ENCODE measurements at places on chromosomes 3 and 15.
A peak's percentile ranks its signal among the peaks of the same experiment; 100 is the strongest.

- no peak for DNase-seq
Observed at GRCh38 chr3:10960255-10960654, 32.3 kb upstream of the SLC6A1 start.

GRCh38 chr3:10986592-10986991, 6.0 kb upstream of the SLC6A1 start:
- DNase-seq: no peak

- no peak for DNase-seq
Observed at GRCh38 chr3:123618768-123619484, 34.1 kb upstream of the HACD2 start.

DNA sequence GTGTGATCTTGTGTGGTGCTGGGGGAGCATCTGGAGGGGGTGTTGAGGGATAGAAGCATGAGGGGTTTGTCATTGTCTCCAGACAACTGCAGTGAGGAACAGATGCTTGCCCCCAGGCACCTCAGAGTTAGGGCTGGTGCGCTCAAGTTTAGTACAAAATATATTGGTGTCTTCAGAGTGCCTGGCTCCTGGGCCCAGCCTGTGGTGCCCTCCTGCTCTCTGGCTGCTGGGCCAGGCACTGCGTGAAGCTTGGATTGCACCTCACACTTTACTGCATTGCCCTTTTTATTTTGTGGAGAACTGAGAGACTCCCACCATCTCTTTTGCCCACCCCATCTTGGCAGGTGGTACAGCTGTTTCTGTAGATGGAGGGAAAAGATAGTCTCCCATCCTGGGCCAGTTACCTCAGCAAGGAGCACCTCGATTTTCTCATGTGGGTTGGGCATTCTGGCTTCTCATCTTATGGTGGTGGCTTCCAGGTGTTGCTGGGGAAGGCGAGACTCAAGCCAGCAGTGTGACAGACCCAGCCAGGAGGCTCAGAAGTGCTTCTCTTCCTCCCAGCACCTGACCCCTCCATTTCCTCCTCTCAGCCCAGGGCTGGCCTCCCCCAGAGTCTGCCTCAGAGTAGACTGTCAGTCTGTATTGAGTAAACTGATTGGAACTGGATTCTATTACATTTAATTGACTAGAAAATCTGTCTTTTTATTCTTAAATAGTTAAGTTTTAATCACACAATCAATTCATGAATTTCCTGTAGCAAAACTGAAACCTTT, 140.5 kb downstream of the DNAJB8 start:
- no peak for DNase-seq

DNA sequence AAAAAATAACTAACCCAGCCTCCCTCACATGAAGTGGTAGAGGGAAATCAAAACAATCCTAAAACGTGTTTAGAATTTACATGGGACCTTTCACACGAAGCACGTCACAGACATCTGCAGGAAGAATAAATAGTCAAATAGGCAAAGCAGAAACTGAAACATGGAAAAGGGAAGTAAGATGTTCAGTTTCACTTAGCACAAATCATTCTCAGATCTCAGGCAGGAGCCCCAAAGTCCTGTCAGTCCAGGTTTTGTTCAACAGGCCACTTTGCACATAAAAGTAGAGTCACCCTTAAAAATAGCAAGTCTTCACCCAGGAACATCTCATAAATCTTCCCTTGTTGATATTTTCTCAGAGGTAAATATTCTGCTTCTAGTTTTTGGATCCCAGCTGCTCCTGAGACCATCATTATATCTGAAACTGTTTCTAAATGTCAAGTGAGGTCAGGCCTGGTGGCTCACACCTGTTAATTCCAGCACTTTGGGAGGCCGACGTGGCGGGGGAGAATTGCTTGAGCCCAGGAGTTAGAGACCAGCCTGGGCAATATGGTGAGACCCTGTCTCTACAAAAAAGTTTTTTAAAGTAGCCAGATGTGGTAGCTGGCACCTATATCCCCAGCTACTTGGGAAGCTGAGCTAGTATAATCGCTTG, 1.9 kb downstream of the RUBCN start:
- no peak for DNase-seq

- no peak for DNase-seq
Observed at GRCh38 chr3:12395349-12396012, 88.8 kb upstream of the TSEN2 start.

GRCh38 chr3:12706504-12707253, 42.8 kb upstream of the RAF1 start:
- DNase-seq: no peak

GRCh38 chr15:51398626-51399025, 57.2 kb downstream of the GLDN start:
- DNase-seq: no peak

- no peak for DNase-seq
Observed at GRCh38 chr3:17979252-17979651, 236.8 kb upstream of the TBC1D5 start.

- no peak for DNase-seq
Observed at GRCh38 chr3:152874896-152875749, 40.2 kb downstream of the P2RY1 start.

DNA sequence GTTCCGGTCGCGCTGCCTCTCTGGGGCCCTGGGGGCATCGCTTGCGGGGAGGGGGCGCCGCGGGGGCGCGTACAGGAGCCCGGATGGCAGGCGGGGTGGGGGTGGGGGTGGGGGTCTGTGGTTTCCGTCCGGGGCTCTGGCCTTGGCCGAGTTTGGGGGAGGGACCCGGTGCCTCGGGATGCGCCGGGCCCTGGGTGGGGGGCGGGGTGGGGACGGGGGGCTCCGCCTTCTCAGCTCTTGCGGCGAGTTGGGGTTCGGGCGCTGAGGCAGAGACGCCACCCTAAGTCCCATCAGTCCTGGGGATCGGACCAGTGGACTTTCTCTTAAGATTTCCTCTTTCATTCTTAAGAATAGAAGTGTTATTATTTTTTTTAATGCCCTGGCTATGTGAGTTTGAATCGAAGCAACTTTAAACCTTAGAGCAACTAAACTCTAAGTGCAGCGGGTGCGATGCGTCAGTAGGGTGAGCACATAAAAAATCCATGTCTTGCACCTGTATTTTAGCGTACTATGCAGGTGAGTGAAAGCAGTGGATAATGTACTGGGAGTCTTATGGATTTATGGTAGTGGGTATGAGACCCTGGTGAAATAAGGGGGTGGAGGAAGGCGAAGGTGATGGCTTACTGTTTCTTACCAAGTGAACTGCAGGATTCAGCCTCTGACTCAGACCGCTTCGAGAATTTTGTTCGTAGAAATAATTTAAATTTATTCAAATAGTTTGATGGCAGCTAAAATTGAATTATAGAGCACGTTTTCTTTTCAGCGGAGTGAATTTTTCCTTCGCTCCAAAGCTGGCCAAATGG, 762 bp downstream of the CTNNB1 start:
- DNase-seq: peak; percentile 45

DNA sequence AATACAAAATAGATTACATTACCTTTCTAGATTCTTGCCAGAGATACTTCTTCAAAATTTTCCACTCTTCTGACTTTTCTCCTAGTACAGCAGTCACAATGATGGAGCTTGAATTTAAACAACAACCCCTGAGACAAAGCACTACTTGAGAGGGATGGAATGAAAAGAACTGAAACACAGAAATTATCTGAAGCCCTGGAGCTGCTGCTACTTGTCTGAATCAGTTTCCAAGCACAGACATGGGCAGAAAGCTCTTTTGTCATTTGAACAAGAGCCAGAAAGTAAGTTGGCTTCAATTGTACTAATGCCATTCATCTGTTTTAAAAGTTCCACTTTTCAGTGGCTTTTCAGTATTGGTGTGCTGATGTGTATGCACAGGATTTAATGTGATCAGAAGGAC, 718.5 kb upstream of the ARPP21 start:
- DNase-seq: no peak

DNA sequence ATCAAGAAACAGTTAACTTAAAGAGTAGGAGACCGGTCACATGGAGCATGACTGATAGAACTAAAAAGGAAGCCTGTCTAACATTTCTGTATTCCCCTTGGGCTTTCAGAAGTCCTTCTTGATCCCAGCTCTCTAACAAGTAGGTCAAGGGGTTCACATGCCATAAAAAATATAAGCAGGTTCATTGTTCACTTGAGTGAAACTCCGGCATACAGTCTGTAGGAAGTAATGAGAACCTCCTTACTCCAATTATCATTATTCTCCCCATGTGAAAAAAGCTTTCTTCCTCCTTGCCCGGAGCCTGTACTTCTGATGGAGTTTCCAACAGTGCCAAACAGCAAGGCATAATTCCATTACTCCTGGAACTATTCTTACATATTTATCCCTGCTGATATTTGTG, 242.8 kb upstream of the CNTN4 start:
- DNase-seq: no peak
